Activated CD4-positive, alpha-beta T cell treated with anti-CD3 and anti-CD28 coated beads for 4 hours (primary cell): ENCODE measurements at places on chromosomes 7 and 10.

DNA sequence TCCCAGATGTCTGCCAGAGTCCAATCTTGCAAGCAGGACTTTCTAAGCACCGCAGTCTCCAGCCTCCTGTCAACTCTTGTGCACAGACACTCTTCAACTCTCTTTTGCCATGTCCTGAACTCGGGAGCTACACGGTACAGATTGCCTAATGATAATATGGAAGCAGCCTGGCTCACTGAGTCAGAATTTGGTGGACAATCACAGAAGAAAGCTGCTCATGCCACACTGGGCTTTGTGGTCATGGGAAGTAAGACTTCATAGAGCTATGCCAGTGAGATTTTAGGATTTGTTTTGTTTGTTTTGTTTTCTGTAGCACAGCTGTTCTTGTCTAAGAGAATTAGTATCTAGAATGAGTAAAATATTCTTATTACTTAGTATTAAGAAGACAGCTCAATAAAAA lies 144.1 kb upstream of the PRSS58 start:
- no peak for DNase-seq

GRCh38 chr7:52140851-52141250 lies 824.2 kb upstream of the COBL start:
- DNase-seq = no peak

DNA sequence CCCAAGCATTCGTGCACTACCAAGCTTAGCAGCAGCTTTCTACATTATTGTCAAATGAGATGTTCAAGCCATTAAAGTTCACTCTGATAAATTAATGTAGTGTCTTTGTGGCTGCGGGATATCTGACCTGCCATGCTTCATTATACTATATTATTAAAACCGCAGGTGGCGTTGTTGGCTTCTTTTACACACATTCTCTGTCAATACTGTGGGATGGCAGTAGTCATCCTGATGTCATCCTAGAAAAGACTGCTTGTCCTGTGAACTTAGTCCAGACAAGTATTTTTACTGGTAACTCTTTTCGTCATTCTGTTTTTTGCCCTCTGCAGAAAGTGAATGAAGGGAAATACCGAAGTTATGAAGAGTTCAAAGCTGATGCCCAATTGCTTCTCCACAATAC lies 103.9 kb downstream of the ZMYND11 start:
- DNase-seq = no peak

- no peak for DNase-seq
These were observed 55.6 kb downstream of the WIPF3 start for GRCh38 chr7:29861884-29862283.

DNA sequence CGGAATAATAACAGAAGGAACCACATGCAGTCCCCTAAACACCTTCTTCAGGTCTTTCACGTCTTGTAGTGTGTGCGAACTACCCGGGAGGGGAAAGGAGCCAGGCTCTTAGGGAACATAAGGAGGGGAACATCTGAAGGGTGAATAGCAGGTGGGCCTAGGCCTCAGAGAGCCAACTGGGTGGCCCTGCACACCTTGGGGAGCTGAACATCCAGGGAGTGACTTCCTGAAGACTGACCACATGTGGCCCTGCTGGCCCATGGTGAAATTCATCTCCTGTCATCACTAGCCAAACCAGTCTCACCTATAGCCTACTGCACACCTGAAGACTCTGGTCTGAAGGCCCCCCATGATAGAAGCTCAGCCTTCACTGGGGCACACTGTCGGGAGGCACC lies 5.6 kb downstream of the CALML3 start:
- DNase-seq = no peak

GRCh38 chr10:127278001-127278400 lies 81.6 kb upstream of the INSYN2A start:
- DNase-seq = no peak

DNA sequence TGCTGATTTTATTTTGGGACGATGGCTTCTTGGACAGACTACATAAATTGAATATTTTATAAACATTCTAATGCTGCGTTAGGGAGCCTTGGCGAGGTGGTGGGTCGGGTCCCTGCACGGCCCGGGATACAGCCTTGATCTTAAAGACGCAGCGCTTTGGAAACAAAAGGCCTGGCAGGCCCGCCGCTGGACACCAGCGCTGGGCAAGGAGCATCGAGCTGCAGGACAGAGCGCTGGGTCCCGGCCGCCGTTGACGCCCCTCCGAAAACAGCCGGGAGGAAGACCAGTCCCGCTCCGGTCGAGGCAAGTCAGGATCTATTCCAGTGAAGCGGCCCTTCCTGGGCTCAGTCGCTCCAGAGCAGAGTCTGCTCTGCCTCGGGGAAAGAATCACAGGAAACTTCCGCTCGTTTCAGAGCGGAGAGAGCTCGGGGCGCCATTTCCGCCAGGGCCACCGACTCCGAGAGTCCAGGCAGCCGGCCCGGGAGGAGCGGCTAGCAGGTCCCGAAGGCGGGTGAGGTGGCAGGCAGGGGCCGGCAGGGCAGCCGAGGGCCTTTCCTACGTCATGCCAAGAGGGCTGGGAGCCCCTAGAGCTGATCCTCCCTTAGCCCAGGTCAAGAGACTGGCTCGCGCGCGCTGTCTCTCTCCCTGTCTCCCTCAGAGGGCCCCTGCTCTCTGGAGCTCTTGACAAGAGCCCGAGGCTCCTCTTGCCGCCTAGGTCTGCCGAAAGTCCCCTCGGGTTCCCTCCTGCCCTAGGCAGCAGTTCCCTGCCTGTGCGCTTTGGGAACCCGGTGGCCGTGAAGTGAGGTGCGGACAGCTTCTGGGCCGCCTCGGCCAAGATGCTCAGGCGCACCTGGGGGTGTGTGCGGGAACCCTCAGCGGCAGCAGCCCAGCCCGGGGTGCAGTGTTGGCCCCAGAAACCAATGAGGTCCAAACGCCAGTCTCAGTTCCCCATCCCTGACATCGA lies 1.4 kb upstream of the DRGX start:
- DNase-seq = no peak

GRCh38 chr7:130463553-130464434 lies 23.0 kb upstream of the CEP41 start:
- no peak for DNase-seq

DNA sequence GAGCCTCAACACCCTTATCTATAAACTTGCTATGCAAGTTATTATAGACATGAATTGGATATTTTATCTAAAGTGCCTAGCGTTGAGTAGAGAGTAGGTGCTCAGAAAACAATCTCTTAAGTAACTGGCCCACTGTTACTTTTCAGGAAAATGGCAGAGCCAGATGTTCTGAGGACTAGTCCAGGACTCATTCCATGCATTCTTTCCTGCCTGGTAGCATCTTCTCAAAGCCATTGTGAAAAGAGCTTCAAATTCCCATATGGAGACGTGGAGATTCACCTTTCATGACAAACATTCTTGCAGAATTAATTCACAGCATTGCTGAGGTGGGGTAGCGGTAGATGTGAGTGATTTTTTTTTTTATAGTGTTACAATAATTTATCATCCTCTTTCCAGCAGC lies 35.9 kb upstream of the ITPRID1 start:
- no peak for DNase-seq

- DNase-seq = no peak
These were observed 111.5 kb downstream of the CCNY start for GRCh38 chr10:35447693-35448407.

DNA sequence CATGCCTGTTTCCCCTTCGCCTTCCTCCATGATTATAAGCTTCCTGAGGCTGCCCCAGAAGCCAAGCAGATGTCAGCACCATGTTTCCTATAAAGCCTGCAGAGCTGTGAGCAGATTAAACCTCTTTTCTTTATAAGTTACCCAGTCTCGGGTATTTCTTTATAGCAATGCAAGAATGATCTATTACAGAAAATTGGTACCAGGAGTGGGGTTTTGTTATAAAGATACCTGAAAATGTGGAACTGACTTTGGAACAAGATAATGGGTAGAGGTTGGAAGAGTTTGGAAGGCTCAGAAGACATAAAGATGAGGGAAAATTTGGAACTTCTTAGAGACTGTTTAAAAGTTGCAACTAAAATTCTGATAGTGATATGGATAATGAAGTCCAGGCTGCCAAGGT lies 4.8 kb upstream of the RSU1 start:
- no peak for DNase-seq

DNA sequence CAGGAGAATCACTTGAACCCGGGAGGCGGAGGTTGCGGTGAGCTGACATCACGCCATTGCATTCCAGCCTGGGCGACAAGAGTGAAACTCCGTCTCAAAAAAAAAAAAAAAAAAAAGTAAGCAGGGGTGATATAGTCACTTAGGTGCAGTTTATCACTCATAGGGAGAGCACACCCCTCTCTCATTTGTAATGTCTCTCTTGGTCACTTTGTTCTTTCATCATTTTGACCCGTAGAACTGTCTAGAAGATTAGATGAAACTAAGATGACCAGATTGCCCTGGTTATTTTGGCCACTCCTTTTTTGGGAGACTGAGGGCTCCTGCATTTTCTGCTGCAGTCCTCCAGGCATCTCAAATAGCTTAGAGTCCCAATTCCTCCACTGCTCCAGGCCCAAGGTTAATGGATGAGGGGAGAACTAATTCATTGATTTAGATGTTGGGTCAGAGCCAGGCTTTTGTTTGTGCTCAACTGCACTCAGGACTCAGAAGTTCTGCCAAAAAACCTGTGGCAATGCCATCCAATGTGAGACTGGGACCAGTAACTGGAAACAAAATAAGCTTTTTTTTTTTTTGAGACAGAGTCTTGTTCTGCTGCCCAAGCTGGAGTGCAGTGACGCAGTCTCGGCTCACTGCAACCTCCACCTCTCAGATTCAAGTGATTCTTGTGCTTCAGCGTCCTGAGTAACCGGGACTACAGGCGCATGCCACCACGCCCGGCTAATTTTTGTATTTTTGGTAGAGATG lies 50.0 kb upstream of the CAMK1D start:
- DNase-seq = no peak

DNA sequence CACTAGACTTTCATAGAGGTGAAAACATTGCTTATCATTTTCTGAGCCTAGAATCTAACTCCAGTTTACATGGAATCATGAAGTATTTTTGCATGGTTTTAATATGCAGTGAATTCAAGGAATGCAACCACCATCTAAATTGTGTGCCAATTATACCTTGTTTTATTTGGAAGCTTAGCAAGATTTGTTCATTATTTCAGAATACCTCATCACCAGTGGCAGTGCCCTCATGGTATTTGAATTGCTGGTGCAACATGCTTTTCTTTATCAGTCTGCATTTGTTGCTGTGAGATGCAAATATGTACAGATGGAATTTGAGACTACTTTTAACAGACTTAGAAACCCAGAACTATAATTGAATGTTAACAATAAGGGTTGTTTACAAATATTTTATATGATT lies 18.7 kb upstream of the ZNF800 start:
- no peak for DNase-seq

DNA sequence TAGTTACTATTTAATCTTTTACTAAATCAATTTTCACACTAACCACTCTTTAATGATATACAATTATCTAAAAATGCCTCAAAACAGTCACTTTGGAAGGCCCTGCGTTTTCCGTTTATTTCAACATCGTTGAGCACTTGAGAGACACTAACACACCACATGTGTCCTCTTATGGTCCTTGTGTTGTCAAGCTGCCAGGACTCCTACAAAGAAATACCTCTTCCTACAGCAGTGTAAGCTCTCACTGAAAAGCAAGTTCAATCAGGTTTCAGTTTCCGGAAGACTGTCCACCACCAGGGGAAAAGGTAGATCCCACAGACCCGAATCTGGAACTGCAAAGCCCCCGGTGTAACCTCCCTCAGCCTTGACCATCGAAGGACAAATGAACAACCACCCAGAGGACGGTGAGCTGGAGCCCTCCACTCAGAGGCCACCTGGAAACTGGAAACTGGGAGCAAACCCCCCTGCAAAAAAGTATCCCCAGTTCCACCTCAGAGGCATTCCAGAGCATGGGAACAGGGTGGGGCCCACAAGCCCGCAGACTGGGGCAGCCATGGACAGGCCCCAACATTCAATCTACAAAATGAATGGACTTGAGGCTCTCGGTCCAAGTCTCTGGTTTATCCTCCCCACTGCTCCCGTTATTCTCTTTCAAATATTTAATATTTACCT lies 37.6 kb downstream of the KCNH2 start:
- no peak for DNase-seq

GRCh38 chr10:79378383-79378646 lies 31.0 kb downstream of the PPIF start:
- DNase-seq = no peak

GRCh38 chr7:74518041-74518440 lies 64.3 kb downstream of the GTF2IRD1 start:
- no peak for DNase-seq

DNA sequence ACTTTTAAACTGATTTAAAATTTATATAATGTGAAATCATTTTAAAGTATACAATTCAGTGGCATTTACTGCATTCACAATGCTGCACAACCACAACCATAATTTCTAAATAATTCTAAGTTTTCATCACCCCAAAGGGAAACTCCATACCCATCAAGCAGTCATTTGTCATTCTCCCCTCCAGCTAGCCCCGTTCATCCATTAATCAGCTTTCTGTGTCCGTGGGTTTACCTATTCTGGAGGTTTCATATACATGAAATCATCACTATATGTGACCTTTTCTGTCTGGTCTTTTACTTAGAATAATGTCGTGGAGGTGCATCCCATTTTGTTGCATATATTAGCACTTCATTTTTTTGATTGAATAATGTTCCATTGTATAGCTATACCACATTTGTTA lies 214.1 kb downstream of the ADK start:
- DNase-seq = no peak

- DNase-seq = no peak
These were observed 45.1 kb upstream of the INPP5A start for GRCh38 chr10:132492323-132493025.

GRCh38 chr7:128236924-128237586 lies 4.0 kb upstream of the LEP start:
- DNase-seq = no peak

DNA sequence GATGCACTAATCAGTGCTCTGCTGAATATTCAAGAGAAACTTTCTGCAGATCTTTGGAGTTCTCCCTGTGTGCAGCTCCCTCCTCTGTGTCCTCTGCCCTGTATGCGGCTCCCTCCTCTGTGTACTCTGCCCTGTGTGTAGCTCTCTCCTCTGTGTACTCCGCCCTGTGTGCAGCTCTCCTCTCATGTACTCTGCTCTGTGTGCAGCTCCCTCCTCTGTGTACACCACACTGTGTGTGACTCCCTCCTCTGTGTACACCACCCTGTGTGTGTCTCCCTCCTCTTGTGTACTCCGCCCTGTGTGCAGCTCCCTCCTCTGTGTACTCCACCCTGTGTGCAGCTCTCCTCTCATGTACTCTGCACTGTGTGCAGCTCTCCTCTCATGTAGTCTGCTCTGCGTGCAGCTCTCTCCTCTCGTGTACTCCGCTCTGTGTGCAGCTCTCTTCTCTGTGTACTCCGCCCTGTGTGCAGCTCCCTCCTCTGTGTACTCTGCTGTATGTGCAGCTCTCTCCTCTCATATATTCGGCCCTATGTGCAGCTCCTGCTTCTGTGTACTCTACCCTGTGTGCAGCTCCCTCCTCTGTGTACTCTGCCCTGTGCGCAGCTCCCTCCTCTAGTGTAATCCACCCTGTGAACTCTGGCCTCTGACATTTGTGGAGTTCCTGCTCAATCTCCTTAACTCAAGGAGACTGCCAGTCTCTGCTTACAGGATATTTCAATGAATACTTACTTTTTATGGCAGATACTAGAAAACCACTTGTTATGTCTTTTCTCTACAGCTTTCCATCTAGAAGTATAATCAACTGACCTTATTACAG lies 280.4 kb downstream of the GLRX3 start:
- no peak for DNase-seq

- DNase-seq = no peak
These were observed 54.3 kb upstream of the SMNDC1 start for GRCh38 chr10:110358869-110359629.
